ENCODE measurements at places on chromosomes 2 and 18.
A peak's percentile ranks its signal among the peaks of the same experiment; 100 is the strongest.

GRCh38 chr2:33441235-33441810, 35.1 kb upstream of the RASGRP3 start:
- no peak for DNase-seq

- no peak for DNase-seq
Measured at GRCh38 chr18:46350598-46351159, 246.5 kb downstream of the HAUS1 start.

GRCh38 chr2:176356251-176356650, 87.0 kb downstream of the MTX2 start:
- DNase-seq = no peak

DNA sequence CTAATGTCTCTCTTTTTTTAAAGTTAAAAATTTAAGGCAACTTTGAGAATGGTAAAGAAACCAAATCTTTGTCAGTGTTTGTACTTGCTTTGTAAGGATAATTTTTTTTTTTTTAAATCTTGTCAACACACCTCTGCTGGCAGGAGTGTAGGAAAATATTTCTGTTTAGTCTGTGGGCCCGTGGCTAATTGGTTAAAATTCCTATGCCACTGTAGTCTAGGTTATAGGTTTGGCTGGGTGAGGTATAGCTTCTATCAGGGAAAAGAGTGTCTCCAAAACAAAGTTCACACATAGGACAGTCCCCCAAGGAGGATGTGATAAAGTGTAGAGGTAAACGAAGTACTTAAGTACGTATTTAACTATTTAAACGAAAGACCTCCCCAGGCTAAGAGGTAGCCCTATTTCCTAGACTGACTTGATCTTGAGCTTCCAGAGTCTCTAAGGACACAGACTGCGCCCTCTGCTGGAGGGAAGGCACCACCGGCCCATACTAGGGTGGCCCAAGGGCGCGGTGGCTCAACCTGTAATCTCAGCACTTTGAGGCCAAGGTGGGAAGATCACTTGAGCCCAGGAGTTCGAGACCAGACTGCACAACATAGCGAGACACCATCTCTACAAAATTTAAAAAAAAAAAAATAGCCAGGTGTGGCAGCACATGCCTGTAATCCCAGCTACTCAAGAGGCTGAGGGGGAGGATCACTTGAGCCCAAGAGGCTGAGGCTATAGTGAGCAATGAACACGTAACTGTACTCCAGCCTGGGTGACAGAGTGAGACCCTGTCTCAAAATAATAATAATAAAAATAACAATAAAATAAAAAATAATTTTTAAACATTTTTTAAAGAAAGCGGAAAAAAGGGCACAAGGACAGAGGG, 8.9 kb downstream of the TEX44 start:
- DNase-seq = peak; percentile 65
